ENCODE measurements at places on chromosomes 1 and 21.
A peak's percentile ranks its signal among the peaks of the same experiment; 100 is the strongest.

DNA sequence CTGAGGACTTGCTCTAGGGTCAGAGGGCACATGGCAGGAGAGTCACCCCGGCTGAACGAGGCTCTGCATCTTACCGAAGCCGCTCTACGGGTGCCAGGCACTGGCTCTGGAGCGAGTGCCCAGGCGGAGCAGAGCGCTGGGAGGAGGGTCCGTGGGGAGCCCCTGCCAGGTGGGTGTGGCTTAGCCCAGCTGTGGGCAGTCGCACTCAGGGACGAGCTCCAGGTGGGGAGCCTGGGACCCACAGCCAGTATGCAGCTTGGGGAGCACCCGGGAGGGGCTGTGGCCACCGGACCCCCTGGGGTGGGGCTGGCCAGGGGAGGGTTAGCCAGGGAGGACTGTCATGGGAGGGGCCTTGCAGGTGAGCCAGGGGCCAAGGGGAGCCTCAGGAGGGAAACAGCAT is 3.8 kb downstream of the AGRN start:
- no peak for DNase-seq

- no peak for DNase-seq
Observed at GRCh38 chr1:41780916-41781315, 137.8 kb downstream of the HIVEP3 start.

DNA sequence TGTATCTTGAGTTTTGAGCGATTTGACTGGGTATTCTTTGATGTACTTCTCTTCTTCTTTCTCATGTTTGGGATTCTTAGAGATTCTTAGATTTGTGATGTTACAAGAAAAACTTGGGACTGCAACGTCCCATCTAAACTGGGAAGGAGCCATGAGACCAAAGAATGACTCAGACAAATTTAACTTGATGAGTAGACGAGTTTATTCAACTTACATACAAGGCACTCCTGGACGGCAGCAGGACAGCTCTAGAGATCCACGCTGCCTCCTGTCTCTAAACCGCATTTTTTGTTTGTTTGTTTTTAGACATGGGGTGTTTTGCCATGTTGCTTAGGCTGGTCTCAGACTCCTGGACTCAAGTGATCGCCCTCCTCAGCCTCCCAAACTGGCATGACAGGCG is 137.1 kb downstream of the PIK3R3 start:
- no peak for DNase-seq

DNA sequence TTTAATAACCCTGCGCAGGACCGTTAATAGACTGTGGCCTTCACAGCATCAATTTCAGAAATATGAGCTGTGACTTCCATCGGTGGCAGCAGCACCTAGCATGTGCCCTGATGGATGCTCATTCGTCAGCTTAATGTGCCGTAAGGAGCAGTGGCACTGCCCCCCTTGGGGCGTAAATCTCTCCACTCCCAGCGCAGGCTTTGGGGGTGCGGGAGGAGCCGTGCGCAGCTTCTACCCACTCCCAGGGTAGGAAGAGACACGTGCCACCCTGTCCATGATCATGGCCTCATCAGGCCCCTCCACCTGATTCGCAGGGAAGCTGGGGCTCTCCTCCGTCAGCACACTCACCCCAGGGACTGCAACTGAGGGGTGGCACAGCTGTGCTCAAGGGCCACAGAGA is 149.5 kb downstream of the NPHP4 start:
- DNase-seq: no peak

- DNase-seq: peak; percentile 23
Observed at GRCh38 chr21:26391166-26391565, 181.9 kb downstream of the CYYR1 start.

DNA sequence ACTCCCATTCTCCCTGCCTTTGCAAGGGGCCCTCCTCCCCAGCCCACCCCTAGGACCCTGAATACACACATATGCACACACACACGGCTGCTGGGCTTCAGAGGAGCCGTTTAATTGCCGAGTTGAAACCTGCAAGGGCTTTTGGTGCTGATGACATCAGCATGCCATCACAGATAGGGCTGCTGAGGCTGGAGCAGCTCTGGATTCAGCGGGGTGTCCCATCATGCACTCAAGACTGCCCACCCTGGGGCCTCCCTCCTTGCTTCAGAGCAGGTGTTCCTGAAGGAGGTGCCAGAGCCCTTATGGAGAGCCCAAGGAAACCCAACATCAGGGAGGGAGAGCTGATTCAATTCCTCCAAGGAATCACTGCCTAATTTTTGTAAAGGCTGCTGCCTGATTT is 5.7 kb downstream of the SYT2 start:
- DNase-seq: no peak

DNA sequence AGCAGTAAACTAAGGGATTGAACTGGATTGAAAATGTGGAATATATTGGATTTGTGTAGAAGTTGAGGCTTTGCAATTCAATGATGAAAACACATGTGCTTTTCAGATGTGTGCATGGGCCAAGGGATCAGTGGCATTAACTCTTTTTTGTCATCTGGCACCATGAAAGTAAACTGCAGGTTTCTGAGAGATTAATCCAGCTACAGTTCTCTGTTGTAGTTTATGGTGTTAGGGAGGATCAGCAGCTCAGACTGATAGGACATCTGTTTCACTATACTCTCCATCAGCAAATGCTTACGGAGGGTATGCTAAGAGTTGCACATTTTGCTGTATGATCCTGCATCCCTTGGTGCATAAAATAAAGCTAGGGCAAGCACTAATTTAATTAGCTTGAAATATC is 82.6 kb downstream of the C1orf21 start:
- DNase-seq: no peak

DNA sequence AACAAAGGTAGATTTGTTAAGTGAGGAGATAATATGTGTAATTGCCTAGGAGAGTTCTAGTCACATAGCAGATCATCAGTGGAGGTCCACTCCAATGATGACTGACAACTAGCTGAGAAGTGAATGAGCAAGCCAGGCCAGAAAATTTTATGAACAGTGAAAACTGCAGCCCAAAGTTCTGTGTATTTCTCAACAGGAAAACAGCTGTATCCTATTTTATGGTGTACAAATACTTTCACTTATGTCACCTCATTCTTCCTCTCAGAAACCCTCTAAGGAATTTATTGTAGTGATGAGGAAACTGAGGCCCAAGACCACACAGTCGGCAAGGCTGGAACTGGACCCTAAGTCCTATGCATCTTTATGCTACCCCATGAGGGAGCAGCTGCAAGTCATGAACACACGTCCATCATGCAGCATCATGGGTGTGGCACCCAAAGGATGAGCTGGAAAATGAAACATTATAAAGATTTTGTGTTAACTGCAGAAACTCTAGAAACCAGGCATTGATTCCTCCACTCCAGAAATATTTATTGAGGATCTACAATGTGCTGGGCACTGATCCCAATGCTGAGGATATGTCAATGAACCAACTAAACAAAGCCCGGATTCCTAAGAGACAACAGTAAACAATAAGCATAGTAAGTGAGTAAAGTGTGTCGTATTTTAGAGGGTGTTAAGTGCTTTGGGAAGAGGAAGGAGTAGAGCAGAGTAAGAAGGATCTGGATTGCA is 99.5 kb upstream of the DUSP10 start:
- no peak for DNase-seq

DNA sequence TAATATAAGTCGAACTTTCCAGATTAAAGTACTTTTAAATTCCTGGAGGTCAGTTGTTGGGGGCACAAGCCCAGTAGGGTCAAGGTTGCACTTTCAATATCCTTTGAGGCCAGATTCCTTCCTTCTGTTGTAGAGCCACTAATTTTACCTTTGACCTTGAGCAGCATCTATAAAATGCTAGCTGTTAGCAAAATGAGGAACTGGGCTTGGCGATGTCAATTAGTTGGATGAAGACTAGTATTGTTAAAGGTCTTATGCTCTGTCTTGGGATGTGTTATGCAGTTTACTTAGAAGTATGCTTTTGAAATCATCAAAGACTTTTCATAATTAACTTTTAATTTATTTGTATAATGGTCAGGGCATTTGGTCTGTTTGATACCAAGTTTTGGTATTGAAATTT is 425.9 kb upstream of the PROX1 start:
- DNase-seq: no peak

DNA sequence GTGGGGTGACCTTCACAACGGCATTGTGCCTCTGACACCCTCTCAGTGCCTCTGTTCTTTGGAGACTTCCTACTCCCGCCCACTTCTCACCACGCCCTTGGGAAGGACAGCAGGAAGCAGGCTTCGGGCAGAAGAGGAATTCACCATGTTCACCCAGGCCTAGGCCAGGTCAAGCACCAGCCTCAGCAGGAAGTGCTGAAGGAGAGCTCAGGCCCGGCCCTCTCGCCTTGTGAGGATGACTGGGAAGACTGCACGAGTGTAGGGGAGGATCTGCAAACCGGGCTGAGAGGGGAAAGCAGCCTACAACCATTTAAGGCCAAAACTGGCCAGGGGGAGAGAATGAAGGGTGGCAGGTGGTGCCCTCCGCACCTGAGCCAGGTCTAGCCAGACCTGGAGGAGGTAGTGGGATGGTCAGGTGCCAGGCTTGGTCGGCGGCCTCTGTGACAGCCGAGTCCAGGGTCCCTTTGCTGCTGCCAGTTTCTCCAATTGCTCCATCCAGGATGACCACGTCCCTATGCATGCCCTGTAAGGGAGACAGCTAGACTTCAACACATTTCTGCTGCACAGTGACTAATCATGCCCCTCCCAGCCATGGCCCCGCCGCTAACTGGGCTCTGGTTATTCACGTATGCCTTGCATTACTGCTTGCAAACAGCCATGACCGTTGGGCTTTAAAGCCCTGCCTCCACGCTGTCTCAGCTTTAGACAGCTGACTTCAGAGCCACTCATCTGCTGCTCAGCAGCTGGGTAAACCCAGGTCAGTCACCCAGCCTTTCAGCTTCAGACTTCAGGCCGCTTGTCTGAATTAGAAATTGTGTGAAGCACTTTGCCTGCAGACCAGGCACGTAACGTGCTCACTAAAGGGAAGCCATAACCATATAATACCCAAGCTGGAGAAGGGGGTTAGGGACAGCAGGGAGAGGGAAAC is 8.9 kb downstream of the MRTO4 start:
- DNase-seq: no peak

- peak; percentile 74 for DNase-seq
Observed at GRCh38 chr1:151006327-151007052, at the start of gene MINDY1. Gene MINDY1, minus strand, starts transcription at chr1:151006902. Its CDS starts 4,285 bp downstream, at chr1:151002617.

- DNase-seq: no peak
Observed at GRCh38 chr1:151994956-151995355, 1.3 kb upstream of the S100A10 start.

DNA sequence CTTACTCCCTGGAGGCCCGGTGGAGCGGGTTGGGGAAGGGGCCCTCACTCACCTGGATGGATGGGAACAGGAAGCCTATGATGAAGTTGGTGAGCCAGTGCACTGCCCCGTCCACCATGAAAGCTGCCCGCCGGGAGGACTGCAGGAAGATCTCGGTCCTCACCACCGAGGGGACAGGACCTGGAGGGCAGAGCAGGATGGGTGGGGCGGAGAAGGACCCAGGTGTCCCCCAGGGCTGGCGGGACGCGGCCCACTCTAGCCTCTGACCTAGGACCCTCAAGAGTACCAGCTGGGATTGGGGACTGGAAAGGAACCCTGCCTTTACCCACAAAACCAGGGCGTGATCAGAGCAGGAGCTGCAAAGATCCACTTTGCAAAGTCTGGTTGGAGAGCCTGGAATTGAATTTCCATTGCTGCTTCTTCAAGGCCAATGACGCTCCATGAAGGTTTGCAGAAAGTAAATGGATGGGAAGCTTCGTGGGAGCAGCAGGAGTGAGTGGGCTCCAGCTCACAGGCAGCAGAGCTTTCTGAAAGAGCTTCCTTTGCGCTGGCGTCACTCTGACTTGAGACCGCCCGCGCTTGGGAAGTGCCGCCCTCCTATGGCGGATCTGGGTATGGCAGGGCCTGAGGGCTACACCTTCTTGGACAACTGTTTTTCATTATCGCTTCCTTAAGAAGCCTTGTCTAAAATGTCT is 21.4 kb downstream of the SLC2A7 start:
- DNase-seq: peak; percentile 67

DNA sequence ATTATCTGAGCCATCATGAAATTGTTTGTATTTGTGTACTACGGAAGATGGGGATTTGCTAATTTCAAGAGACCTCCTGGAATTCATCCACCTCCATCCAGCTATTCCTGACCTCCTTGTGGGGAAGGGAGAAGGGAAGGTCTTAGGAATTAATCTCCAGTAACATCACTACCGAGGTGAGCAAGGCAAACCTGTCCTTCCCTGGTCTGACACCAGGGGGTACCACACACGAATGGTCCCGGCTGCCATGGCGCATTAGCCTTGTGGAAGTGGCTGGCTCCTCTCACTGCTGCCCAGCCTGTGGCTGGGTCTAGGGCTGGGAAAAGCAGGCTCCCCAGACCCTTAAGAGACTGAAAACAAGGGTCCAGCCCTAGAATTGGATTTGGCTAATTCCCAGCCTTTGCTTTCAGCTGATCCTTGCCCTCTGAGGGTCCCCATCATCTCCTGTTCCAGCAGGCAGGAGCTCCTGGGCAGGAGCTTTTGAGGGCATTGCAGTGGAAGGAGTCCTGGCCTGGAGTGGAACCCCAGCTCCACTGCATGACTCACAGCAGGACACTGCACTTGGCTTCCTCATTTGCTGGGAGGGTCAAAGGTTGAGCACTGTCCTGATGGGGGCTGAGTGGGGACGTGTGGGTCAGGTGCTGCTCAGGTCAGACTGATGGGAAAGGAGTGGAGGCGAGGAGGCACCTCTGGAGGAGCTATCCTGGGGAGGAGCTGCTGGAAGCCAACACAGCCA is 34.8 kb downstream of the RIMS3 start:
- DNase-seq: no peak

DNA sequence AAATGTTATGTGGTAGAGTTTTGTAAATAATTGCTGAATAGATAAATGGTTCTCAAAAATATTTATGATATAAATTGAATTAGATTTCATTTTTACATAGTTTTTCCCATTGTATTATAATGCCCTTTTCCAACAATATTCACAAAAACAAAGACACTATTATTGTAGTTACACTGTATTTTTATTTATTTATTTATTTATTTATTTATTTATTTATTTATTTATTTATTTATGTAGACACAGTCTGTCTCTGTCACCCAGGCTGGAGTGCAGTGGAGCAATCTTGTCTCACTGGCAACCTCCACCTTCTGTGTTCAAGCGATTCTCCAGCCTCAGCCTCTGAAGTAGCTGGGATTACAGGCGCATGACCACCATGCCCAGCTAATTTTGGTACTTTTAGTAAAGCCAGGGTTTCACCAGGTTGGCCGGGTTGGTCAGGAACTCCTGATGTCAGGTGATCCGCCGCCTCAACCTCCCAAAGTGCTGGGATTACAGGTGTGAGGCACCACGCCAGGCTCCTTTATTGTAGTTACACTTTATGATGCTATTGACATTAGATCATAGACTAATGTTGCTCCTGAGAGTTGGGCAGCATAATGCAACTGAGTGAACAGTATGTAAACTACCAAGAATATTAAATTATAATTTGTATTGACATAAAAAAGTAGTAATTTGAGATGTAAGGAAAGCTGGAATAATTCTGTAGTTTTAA is 1430.0 kb upstream of the PRMT6 start:
- no peak for DNase-seq

DNA sequence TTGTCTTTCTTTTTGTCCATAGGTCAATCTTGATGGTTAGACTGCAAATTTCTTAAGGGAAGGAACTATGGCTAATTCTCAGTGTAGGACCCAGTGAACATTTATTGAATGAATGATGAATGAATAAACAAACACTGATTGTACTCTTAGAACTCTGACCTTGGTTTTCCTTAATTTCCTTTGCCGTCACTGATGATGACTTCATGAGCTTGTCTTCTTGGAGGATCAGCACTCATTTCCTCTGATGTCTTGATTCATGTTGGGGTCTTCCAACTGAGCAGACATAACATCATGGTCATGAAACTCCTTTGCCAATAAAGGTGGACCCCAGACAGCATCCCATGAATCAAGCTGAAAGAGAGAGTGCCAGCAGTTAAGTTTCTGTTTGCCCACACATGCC is 96.3 kb downstream of the PLPP3 start:
- DNase-seq: no peak

- no peak for DNase-seq
Observed at GRCh38 chr1:110487726-110488125, 31.2 kb downstream of the KCNA10 start.
